CMK (cell line): ENCODE measurements at places on chromosomes 2 and 18.

DNA sequence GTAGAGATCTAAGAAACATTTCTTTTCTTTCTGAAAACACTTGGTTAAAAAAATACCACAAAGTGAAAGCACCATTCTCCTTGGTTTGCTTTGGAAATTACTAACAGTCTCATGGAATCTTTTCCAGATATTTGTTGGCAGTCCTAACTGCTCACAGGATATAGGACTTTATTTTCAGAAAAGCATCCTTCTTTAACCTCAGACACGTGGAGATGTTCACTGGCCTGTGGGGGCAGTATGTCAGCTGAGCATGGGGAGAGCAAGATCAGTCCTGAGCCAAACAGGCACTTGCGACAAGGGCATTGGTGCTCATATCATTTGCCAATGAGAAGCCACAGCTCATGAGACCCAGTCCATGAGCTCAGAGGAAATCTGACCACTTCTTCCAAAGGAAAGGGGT lies 371.9 kb downstream of the NBAS start:
- no peak for DNase-seq

- no peak for DNase-seq
These were observed 323.5 kb upstream of the CRIM1 start for GRCh38 chr2:36032046-36032445.

DNA sequence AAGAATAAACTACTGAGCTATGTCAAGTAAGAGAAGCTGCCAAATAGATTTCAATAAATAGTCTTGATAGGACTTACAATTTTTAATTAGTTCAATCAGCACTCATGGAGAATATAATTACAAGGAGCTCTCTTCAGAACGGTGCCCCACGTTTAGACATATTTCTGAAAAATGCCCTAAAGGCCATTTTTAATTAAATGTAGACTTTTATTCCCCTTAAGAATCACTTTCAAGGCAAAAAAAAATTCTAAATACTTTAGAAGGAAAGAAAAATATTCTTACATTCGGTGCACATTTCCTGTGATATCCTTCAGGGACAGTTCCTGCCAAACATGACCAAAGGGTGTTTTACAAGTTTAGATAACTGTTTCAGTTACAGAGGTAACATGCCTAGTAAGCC lies 202.5 kb upstream of the CDH7 start:
- DNase-seq, result no peak

DNA sequence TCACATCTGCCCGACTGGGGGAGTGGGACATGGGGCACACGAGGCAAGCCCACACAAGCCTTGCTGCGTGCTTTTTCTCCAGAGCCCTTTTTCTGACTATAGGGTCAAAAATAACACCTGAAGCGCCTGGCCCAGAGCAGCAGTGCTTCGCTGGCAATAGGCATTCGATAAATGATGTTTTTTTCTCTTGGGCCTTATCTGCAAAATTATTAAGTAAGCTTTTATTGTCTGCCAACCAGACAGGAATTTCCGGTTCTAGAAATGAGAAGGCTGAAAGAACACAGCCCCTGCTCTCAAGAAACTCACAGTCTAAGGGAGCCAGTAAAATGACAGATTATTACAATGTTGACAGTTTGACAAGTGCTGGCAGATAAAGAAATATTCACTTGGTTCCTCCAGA lies 2.7 kb upstream of the TMBIM1 start:
- DNase-seq, result no peak

DNA sequence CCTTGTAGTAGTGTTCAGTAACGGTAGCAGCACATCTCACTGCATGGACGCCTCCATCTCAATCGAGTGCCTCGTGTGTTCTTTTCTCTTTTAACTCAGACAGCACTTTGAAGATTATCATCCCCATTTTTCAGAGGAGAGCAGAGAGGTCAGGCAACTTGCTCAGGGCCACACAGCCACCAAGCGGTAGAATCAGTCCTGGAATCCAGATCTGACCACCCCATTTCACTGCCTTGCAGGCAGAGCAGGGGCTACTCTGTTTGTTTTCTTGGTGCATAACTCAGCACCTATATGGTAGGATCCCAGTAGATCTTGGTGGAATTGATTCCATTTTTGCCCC lies 129.5 kb downstream of the SMAD7 start:
- DNase-seq, result no peak

DNA sequence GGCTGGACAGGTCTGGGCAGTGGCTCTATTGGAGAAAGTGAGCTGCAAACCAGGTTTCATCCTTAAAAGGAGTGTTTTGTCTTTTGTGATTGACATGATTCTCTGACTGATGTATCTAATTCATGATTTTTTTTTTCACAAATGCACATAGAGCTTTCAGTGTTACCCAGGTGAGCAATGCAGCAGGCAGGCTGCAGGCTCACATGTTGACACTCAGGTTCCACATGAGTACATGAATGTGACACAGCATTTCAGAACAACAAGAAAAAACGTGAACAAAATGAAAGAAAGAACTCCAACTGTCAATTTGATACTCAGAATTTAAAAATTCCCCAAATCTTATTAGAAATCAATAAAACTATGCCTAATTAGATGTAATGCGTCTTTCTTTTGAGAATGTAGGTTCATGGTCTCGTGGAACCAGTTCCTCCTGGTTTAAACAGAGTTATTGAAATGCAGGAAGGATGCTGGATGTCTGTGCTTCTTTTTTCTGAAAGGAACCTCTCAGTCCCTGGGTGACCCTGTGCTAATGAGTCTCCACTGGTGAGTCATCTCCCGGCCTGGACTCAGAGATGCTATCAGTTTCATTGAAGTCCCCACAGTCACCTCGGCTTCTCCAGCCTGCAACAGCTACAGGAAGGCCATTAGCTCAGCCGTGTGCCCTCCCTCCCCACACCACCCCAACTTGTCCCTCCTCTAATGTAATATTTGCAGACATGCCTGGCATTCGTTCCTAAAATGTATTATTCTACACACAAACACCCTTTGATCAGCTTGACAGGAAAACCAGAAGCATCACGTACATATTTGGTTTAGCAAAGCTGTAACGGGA lies 430.4 kb downstream of the LPIN1 start:
- DNase-seq, result peak; percentile 62

DNA sequence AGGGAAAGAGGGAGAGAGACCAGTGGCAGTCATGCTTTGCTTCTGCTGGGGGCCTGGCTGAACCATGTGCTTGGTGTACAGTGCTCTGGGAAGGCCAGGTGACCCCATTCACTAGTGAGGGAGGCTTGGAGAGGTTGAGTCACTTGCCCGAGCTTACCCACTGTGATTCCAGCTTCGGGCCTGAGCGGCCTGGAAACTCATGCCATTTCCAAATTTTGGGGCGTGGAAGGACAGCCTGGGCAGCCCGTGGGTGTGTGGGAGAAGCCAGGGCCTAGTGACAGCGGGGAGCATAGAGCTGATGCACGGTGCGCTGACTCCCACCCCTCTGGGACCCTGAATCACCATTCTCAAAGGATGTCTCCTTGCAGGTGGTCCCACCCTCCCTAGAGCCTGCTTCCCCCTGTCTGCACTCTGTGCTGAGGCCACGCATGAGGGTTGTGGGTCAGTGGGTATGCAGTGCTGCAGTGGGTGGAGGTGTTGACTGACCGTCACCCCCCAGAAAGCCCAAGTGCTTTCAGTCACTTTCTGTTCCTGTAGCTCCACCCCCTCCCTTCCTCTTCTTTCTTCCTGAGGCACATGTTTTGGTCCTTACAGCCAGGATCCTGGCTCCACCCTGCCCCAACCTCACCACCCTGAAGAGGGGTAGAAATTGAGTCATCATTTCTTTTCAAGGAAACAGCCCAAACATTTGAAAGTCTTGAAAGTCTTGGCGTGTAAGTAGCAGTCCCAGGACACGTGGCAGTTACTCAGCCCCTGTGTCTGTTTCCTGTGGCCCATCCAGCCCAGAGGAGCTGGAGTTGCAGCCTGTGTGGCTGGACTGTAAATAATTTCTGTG lies 69.3 kb upstream of the MCFD2 start:
- DNase-seq, result peak; percentile 41

GRCh38 chr2:176582176-176582575 lies 312.9 kb downstream of the MTX2 start:
- no peak for DNase-seq

- no peak for DNase-seq
These were observed 205.8 kb downstream of the NDUFA10 start for GRCh38 chr2:239819091-239819973.

DNA sequence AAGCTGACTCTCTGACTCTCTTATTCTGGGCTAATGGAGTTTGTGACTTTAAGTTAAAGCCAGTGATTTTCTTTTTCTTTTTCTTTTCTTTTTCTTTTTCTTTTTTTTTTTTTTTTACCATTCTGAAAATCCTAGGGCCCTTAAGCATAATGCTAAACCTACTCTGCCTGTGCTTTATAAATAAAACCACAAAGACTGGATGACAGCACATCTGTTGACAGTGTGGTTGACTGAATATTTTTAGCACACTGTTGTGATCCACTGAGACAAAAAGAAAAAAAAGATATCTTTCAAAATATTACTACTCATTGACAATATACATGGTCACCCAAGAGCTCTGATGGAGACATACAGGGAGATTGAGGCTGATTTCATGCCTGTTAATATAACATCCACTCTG lies 121.6 kb downstream of the SNTG2 start:
- no peak for DNase-seq

GRCh38 chr2:9656270-9656766 lies 25.5 kb upstream of the YWHAQ start:
- no peak for DNase-seq

GRCh38 chr2:42141687-42142546 lies 27.2 kb upstream of the EML4 start:
- peak; percentile 11 for DNase-seq

DNA sequence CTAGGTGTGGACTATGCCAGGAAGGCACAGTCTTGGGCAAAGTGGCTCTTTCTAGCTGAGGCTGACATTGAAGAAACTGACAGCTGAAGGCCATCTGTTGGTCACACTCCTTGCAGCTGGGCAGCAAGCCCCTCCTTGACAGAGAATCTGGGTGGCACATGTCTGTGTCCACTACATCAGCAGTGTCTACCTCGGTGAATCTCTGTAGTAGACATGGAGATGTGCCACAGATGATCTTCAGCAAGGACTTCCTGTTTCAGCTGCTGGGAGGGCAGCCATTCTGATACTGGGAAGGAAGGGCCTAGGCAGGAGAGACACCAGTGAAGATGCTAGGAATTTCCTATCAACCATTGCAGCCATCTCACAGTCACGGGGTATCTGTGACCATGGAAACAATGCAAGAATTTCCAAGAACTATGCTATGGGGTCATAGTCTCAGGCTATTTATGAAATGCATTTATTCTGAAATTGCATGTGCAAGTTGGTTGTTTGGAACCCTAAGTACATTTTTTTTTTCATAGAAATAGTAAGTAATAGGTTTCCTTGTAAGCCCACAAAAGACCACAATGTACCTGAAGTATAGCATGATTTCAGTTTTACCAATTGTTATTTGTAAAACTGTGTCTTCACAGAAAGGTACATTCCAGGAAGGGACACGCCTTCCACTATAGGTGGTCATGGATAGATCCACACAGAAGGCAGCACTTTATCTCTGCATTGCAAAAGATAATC lies 63.8 kb upstream of the DARS1 start:
- DNase-seq, result no peak

GRCh38 chr2:215994911-215995310 lies 18.4 kb downstream of the MREG start:
- no peak for DNase-seq

DNA sequence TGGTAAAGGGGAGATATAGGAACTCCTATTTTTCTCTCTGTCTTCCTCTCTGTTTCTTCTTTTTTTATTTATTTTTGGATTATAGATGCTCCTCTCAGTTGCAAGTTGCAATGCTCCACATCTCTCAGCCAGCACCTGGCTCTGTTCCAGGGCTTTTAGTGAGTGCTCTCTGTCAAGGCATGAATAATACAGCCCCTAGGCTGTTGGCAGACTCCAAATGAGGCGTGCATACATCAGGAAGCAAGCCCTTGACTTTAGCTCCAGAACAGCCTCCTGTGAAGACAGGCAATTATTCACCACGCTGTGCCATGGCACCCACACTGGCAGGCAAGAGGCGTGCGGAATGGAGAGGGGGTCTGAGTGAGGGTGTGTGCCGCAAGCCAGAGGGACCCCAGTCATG lies 228.1 kb upstream of the PXDN start:
- DNase-seq, result no peak

- DNase-seq, result no peak
These were observed 18.3 kb downstream of the MAIP1 start for GRCh38 chr2:199973703-199974102.

- DNase-seq, result no peak
These were observed 163.9 kb downstream of the PKP4 start for GRCh38 chr2:158620656-158621055.

DNA sequence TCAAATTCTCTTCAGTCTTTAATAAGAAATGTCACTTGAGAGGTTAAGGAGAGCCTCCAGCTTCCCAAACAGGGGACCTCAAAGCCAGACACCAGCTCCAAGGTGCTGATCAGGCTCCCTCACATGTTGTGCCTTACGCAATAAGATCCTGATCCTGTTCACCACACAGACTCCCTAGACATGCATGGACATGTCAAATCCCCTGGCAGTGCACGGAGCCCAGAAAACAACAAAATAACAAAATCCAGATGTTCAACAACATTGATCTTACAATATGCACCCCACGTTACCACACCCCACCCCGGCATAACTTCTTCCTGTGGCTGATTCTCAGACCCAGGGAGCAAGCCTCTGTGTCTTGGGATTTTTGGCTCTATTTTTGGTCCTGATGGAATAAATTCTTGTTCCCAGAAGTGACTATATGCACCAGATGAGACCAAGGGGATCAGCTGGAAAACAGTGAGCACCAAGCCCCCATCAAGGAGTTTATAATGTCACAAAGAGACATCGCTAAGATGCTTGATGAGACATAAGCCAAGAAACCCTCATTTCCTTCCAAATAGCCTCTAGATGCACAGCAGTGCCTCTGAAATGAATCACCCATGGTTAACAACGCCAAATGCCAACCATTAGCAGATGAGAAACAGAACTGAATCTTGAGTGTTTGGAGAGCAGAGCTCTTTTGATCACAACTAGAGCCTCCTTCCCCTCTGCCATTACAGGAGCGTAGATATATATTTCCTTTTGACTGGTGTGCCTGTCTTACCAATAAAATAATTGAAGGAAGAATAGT lies 198.2 kb downstream of the PRKCE start:
- DNase-seq, result no peak

GRCh38 chr2:189312643-189313042 lies 128.6 kb upstream of the WDR75 start:
- no peak for DNase-seq
